ENCODE measurements at places on chromosomes 2 and 18.

DNA sequence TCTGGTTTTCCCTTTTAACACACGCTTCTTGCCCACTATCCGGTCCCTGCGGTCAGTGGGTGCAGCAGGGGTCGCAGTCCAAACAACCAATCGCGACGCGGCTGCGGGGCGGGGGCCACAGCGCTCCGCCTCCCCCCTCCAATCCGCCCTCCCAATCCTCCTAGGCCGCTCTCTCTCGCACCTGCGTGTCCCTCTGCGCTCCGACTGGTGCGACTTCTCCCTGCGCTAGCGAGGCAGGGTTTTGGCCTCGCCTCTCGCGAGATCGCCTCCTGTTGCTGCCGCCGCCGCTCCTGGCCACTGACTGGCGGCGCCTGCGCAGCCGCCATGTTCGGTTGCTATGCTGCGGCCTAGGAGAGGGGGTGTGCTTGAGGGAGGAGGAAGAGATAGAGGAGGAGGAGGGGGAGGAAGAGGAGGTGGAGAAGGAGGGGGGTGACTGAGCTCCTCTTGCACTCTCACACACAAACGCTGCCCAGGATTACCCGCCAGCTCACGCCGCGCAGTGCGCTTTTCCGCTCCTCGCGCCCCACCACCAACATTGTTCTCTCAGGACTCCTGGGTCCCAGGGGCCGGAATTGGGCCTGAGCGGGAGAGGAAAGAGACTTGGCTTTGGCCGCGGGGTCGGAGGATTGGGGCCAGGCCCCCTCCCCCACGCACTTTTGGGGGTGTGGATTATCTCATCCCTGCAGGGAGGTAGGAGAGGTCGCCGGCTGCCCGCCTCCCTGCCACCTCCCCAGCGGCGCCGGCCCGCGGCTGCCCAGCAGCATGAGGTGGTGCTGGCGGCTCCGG, at the start of gene PTPN4:
TSS of gene PTPN4 (plus strand) at position 472 of the 786 bp plus-strand sequence. CDS start 49,932 bp downstream, outside the sequence.
- DNase-seq = peak; percentile 90

DNA sequence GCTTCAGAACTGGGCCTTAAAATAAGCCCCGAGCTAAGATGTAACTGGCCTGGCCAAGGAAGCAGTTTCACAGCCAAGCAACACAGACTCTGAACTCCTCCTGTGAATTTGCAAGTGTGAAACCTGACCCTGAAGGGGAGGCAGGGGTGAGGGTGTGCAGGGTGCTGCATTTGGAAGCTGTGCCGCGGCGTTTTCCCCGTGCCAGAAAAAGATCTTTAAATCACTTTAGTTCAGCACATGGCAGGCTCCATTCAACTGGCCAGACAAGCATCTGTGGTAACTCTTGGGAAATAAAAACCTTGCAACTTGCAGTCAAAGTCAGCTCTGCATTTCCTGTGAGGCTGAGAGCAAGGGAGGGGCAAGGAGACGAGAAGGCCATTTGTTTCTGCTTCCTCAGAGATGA, 209.3 kb upstream of the SOX11 start:
- no peak for DNase-seq

DNA sequence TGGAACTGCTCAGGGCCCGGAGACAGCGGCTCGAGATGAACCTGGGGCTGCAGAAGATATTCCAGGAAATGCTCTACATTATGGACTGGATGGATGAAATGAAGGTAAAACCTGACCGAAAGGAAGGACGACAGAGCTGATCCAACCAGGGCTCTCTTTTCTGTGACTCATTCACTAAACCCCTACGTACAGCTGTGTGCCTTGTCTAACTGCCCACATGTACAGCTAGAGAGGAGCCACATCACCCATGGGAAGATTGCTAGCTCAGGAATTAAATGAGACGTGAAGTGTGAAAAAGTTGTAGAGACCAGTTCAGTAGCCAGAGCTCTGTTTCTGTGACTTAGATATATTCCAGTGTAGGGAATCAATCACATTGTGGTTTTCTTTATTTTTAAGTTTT, 97.3 kb upstream of the EML6 start:
- no peak for DNase-seq

DNA sequence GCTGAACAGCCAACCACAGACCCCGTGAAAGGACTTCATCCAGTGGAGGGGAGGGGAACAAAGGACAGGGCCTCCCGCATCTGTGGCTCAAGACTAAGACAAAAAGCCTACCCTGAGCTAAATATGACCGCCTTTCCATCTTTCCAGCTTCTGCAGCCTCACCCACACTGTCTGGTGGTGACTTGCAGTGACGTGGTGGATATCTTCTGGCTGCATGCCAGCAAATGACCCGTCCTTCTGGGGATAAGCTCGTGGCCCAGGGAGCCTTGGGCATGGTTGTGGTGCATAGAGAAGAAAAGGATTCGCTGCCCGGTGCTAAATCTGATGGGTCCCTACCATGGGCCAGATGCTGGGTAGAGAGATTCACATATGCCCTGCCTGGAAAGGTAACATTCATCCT, 8.7 kb upstream of the NGEF start:
- DNase-seq = no peak

Data from stimulated activated CD4-positive, alpha-beta T cell treated with anti-CD3 and anti-CD28 coated beads, TNF-alpha, amount 100 ng/mL, for 1 hour (primary cell).